ENCODE measurements at places on chromosomes 13 and 19.

DNA sequence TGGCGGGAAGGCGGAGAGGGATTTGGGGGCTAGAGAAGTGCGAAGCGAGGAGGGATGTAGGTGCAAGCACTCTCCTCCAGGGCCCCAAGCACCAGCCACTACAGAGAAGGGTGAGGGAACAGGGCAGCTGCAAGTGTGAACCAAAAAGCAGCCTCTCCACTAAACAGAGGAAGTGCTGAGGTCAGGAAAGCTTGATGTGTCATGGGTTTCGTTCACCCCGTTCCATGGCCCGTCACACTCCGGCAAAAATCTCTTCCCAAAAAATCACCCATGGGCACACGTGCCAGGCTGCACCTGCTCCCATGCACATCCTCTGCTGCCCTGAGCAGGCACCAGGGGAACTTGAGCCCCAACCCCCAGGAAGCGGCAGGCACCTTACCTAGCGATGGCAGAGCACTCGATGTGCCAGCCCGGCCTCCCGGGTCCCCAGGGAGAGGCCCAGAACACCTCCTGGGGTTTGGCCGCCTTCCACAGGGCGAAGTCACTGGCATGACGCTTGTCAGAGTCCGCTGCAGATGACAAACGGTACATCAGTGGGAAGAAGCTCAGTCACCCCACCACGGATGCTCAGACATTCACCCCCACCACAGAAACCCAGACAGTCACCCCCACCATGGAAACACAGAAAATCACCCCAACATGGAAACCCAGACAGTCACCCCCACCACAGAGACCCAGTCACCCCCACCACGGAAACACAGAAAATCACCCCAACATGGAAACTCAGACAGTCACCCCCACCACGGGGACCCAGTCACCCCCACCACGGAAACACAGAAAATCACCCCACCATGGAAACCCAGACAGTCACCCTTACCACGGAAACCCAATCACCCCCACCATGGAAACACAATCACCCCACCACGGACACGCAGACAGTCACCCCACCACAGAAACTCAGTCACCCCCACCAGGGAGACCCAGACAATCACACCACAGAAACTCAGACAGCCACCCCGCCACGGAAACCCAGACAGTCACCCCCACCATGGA, 29.0 kb downstream of the CARS2 start:
- no peak for DNase-seq

DNA sequence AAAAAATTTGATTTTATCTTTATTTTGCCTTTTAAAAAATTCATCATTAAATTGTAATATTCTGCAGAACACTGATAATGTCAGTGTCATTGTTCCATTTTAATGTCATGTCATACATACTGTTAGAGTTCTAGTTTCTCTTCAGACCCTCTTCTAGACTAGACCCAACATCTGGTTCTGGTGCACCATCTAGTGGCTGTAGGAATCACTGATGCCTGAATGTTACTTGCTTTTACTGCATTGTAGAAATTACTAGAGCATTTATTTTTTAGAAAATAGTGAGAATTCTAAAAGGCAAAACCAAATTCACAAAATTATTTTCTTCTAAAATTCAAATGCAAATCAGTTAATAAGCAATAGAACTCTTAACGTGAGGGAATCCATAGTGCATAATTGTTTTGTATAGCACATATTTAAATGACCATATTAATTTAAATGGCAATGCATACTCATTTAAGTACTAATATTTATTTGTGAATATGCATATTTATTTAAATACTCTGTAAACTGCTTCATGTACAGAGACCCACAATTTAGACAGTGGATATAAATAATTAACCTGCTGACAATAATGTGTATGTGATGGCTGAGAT, 425.7 kb downstream of the KLF12 start:
- peak; percentile 57 for DNase-seq

DNA sequence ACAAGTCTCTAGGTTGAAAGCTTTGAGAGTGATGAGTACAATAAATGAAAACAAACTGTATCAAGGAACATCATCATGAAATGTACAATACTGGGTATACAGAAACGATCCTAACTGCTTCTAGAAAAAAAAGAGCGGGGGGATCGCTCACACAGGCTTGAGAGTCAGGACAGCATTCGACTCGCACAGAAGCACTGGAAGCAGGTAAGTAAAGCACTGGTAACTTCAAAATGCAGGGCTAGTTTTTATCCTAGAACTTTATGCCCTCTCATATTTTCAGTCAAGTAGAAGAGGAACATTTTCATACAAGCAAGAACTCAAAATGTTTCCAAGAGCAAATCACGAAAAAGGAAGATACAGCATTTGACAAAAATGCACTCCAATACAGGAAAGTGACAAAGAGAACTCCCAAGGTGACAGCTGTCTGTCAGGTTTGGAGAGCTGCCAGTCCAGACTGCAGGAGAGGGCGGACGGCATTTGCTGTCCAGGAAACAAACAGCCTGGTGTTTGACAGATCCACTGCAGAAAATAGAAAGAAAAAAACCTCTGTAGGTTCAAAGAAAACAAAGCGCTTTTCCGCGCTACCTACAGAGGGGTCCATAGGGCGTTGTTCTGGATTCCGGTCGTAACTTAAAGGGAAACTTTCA, 58.2 kb upstream of the XPO4 start:
- no peak for DNase-seq

DNA sequence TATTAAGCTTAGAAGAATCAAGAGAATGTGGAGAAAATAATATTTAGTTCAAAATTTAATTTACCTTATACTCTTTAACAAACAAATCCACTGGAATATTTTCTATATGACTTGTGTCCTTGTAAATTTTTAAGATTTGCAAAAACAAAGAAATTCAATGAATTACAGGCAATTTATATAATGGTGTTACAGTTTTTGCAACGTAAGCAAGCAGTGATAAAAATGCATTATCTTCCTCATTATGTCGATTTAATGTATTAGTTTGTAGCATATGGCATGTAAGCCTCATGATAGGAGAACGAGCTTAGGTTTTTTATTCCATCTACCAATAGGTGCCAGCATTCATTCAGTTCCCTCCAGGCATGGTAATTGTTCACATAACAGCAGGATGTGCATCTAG, 100.0 kb upstream of the PCDH9 start:
- no peak for DNase-seq

- no peak for DNase-seq
Observed at GRCh38 chr19:13762635-13763235, 1.6 kb upstream of the MRI1 start.

GRCh38 chr13:21668732-21669275, 2.1 kb upstream of the FGF9 start:
- DNase-seq: no peak

GRCh38 chr19:29216021-29216420, 3.1 kb upstream of the UQCRFS1 start:
- DNase-seq: no peak

DNA sequence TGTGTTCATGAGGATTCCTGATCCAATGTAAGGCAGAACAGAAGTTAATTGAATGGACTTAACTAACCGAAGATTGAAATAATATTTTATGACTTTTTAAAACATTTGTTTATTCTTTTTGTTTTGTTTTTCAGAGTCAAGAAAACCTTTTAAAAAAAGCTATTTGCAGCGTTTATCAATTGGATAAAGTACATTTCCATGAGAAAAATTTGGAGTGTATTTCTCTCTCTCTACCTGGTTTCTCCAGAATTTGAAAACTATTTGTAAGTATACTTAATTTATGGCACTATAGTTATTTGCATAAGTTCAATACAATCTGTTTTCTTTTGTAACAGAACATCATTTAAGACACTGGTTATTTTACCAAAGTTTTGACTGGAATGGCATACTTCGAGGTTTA, 208.0 kb upstream of the UBL3 start:
- no peak for DNase-seq

DNA sequence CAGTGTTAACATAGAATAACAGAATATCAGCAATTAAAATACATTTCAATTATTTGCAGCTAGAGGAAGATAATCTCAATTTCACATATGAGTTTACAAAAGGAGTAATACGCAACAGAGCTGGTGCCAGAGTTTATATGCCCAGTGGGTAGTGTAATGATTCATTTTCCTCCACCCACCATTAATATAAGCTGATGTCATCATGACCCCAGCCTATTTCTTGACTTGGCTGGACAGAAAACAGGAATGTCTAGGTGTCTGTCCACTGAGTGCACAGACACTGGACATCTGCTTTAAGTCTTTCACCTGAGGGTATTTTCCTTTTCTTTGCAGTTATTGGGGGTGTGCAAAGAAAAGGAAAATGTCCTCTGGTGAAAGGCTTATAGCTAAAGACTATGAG, 335.5 kb downstream of the TBC1D4 start:
- no peak for DNase-seq

All from fibroblast of the conjunctiva (primary cell).